Left ventricle myocardium superior (tissue), 1 donor: ENCODE measurements at places on chromosomes 6 and 20.

DNA sequence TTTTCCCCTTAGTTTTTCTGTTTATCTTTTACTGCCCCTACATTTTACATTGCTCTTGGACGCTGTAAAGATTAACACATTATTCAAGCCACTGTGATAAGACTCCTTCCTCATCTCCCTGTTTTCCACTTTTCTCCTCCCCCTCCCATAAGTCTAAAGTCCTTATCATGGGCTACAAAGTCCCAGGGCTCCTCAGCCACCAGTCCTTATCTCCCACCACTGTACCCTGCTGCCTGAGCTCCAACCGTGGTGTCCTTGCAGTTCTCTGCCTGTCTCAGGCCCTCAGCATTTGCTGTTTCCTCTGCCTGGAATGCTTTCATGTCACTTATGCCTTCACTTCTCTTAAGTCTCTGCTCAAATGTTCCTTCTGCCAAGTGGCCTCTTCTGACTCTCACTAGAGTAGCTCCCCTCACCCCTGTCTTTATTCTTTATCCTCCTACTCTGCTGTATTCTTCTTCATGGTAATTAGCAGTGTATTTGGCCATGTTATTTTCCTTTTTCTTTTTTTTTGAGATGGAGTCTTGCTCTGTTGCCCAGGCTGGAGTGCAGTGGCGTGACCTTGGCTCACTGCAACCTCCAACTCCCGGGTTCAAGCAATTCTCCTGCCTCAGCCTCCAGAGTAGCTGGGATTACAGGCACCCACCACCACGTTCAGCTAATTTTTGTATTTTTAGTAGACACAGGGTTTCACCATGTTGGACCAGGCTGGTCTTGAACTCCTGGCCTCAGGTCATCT, 10.8 kb upstream of the LATS1 start:
- DNase-seq = no peak

GRCh38 chr20:39778431-39778830, 816.3 kb downstream of the DHX35 start:
- DNase-seq = no peak

- DNase-seq = no peak
Observed at GRCh38 chr6:27806981-27807440, 105.2 kb downstream of the OR2B2 start.

- DNase-seq = no peak
Observed at GRCh38 chr20:47500554-47500953, 1.1 kb upstream of the NCOA3 start.

DNA sequence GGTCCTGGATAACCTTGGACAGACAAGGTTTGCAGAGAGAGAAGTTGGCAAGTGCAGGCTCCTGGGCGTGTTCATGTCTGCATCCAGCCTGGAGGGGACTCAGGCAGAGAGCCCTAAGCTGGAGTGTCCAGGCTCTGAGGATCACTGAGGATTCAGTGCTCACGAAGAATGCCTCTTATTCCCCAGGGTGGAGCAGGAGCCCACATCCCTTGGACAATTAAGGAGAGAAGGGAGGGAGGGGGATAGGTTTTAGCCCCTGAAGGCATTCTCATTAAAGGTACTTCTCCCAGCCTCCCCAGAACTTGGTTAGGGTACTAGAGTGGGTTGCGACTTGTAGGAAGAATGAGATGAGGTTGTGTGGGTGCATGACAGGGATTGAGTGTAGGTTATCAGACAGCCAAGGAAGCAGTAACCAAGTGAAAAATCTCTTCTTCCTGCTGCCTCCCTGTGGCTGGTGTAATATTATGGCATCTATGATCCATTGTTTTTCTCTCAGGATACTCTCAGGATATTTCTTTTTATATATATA, 680 bp downstream of the HLA-DPB1 start:
- no peak for DNase-seq

- no peak for DNase-seq
Observed at GRCh38 chr6:138467901-138468300, 31.4 kb downstream of the NHSL1 start.

DNA sequence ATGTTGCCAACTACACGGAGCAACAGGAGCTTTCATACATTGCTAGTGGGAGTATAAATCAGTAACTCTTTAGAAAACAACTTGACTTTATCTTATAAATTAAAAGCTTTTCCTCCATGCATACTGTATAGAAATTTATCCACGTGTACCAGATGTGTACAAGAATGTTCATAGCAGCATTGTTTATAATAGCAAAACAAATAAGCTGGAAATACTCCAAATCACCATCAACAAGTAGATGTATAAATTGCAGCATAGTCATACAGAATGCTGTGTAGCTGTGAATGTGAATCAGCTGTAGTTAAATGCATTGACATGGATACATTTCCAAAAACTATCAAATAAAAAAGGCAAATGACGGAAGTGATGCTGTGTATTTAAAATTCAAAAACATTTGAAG, 6.0 kb downstream of the PSMF1 start:
- DNase-seq = no peak

DNA sequence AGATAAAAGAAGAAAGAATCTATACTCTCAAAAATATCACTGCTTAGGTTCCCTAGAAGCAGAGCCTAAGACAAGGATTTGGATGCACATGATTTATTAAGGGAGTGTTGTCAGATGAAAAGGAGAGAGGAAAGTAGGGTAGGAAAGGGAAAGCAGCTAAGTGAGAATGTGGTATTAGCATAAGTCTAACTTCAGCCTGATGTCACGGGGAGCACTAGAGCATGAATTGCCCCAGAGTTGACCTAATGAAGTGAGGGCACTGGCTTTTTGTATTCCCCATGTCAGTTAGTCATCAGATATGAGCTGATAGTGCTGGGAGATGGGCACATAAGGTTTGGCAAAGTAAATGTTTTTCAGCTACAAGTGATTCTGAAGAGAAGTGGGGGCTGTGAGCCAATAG, 129.0 kb upstream of the THEMIS start:
- DNase-seq = no peak

DNA sequence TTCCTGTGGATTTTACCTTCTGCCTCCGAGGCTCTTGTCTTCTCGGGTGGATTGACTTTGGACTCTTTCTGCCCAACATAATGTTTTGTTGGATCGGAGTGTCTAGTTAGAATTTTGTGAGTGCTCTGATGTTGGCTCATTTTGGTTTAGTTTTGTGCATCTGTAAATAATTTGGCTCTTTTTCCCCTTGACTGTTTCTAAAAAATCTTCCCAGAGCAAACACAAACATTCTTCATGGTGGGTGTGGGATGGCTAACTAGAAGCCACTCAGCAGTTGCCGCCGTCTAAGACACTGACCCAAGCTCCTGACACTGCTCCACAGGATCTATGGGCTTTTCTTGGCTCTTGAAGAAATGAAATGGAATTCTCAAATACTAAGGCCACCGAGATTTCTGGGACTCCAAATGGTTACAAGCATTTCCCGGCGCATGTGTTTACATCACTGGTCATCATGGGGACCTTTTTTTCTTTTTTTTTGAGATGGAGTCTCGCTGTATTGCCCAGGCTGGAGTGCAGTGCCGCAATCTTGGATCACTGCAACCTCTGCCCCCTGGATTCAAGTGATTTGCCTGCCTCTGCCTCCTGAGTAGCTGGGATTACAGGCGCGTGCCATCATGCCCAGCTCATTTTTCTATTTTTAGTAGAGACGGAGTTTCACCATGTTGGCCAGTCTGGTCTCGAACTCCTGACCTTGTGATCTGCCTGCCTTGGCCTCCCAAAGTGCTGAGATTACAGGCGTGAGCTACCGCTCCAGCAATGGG, 92.0 kb upstream of the FRMD1 start:
- DNase-seq = no peak

GRCh38 chr6:120260636-120261035, 911.1 kb upstream of the MAN1A1 start:
- no peak for DNase-seq

GRCh38 chr6:133966654-133967329, 13.8 kb downstream of the TBPL1 start:
- no peak for DNase-seq

- DNase-seq = no peak
Observed at GRCh38 chr20:2515203-2515602, 6.5 kb upstream of the ZNF343 start.

GRCh38 chr6:3911614-3912336, 62.6 kb downstream of the FAM50B start:
- DNase-seq = peak; percentile 64

DNA sequence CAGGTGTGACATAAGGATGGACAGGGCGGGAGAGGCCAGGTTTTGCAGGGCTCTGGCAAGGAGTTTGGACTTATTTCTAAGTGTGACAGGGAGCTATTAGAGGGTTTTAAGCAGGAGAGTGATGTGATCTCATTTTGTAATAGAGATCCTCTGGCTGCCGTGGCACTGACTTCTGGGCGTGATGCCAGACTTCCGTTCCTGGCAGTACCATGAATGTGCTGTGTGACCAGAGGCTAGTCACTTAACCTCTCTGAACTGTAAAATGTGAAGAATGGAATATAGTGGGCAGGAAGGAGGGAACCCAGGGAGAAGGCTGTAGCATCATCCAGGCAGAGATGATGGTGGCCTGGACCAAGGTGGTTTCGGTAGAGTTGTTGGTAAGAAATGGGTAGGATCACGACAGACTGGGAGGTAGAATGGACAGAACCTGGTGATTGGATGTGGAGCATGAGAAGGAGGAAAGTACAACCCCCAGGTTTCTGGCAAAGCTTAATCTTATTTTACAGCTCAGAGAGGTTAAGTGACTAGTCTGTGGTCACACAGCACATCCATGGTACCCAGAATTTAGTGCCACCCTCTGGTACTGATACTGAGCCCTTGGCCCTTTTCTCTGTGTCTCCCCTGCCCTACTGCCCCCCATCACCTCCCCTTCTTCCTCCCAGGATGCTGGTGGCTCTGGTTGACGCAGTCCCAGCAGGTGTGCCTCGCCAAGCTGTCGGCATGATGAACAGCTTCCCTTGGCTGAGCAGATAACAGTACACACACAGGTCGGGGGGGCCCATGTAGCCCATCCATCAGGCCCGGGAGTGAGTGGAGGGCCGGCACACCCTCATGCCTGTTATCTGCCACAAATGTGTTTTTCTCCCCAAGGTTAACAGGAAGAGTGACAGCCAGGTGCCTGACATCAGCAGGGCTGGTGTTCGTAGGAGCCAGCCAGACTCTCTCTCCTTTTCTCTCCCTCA, 52.9 kb upstream of the CTNNBL1 start:
- DNase-seq = no peak
